ENCODE measurements at places on chromosomes 5 and 9.

GRCh38 chr9:12274577-12274976, 418.6 kb upstream of the TYRP1 start:
- no peak for DNase-seq

DNA sequence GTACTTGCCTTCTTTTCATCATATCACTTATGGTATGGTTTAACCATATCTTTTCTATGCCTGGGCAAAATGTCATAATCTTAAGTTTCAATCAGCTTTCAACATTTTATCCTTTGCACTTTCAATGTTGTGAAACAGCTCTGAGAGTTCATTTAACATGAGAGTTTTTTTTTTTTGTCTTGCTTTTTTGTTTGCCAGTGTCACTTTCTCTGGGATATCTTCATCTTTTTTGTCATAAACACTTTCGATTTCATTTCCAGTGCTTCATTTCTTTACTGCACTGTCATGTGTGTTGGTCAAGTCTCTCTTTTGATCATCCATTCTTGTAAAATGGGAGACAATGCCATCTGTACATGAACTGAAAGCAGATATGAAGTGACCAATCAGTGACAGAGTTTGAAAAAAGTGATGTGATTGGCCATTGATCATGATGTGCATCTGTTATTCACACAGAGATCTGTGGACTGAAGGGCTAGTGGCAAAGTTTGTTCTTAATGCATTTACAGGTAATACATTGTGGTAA, 7.5 kb upstream of the POU5F2 start:
- DNase-seq, result no peak

DNA sequence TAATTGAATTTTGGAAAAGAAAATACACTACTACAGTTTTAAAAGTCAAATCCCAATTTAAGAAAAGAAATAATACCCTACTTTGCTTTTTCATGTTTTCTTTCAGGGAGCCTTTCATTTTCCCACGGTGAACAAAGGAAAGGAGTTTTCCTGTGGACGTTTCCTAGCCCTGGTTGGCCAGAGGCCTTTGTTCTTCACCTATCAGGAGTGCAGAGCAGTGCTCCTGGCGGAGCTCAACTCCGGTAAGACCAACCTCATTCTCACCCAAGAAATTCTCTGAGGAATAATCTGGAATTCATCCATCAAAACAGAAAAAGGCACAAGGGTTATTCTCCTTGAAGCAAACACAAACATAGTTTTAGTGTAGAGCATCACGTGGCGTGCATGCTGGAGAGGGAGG, 248.9 kb downstream of the ADGRV1 start:
- DNase-seq, result no peak

DNA sequence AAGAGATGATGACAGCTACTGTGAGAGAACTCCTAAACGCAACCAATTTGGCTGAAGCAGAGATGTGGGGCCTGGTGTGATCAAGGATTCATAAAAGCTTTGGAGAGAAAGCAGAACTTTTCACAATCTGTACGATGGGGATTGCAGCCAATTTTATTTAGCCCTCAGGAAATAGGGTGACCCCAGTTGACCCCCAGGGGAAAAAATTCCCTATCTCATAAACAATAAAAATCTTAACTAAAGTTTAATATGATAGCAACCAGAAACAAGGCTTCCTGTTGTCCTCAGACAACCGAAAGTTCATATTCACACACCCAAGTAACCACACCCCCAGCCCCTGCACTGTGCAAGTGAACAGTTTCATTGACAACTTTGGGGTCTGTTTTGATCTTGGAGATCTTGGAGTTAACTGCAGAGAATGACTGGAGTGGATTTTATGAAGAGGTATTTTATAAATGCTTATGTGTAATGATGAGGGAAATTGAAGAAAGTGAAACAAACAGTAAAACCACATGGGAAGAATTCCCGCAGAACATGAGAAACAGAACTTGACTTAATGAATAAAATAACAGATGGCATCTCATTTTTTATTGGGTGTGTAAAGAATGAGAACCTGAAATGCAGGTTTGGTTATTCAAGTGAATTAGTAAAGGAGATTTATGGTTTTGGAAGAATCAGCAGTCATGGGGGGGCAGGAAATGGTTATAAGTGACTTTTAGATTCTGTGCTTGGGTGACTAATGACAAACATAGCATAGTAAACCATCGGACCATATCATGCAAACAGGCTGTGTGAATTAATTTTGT, 94.5 kb downstream of the PDE4D start:
- no peak for DNase-seq

DNA sequence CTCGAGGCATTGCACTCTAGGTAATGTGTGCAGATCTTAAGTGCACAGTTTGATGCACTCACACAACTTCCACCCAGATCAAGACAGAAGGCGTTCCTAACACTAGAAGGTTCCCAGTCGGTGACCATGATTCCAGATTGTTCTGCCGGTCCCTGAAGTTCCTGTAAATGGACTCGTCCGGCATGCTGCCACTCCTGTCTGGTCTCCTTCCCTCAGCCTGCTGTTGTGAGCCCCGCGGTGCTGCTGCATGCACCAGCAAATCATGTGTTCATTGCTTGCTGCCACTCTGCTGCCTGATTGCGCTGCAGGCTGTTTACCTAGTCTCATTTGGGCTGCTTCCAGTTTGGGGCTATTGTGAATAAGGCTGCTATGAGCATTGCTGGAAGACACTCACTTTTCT, 11.5 kb downstream of the STKLD1 start:
- DNase-seq, result no peak

DNA sequence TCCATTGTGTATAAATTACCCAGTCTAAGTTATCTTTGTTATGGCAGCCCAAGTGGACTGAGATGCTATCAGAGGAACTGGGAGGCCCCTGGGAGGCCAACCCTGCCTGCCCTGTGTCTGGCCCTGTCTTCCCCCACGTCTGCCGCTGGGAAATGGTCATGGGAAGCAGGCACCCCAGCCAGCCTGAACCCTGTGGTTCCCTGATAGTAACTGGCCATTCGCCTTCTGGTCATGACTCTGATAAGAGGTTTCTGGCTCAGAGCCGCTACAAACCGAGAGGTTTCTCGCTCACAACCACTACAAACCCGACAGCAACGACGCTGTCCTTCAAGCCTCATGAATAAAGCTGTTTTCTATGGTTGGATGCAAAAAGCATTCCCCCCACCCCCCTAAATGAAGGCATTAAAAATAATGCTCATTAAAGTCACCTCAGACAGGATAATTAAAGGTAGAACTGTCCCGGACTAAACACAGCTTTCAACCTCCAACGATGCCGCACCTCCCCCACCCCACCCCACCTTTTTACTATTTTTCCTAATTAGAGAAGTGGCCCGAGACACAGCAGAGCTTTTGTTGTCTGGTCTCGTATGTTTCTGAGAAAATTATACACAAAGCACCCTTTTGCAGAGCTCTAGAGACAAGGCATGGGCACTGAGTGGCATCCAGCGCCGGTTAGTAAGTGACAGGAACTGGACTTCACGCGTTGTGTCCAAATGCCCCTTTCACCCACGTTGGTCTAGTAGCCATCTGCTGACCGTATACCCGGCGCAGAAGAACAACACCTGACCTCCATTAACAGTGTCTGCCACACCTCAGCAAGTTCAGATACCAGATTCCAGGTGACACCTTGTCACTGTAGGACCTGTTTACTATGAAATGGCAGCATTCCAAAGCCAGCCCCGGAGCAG, 140.8 kb downstream of the COL23A1 start:
- DNase-seq, result no peak

- no peak for DNase-seq
Observed at GRCh38 chr9:123359106-123359505, 3.1 kb downstream of the CRB2 start.

Data from stimulated activated CD8-positive, alpha-beta memory T cell treated with anti-CD3 and anti-CD28 coated beads, Interleukin-4, amount 100 ng/mL, for 1 hour (primary cell).